Left ventricle myocardium inferior (tissue), 1 donor: ENCODE measurements at places on chromosomes 3 and 15. TPM values are rescaled to one million over a fixed set of nuclear protein-coding genes. Genes with fewer than 3 reads are reported as not detected.

- no peak overlapping the region for H3K4me3 ChIP-seq
- no peak for DNase-seq
- no peaks in the 10 kb centered on the region for H3K4me1 ChIP-seq
- H3K27me3 ChIP-seq: no peaks in the 10 kb centered on the region
- H3K27ac ChIP-seq: no peak overlapping the region
- H3K36me3 ChIP-seq: no peaks in the 10 kb centered on the region
Observed at GRCh38 chr3:16595778-16596177, 9.4 kb downstream of the DAZL start.

- no peaks in the 10 kb centered on the region for H3K27me3 ChIP-seq
- H3K4me3 ChIP-seq: no peak overlapping the region
- DNase-seq: no peak
- H3K27ac ChIP-seq: no peak overlapping the region
- H3K4me1 ChIP-seq: peaks cover 9% of the 10 kb centered on the region
- no peaks in the 10 kb centered on the region for H3K36me3 ChIP-seq
Observed at GRCh38 chr3:133271539-133271938, 128.3 kb upstream of the BFSP2 start.

GRCh38 chr3:244041-244440, 47.5 kb downstream of the CHL1 start:
- no peak overlapping the region for H3K27ac ChIP-seq
- H3K36me3 ChIP-seq: no peaks in the 10 kb centered on the region
- DNase-seq: no peak
- H3K27me3 ChIP-seq: no peaks in the 10 kb centered on the region

DNA sequence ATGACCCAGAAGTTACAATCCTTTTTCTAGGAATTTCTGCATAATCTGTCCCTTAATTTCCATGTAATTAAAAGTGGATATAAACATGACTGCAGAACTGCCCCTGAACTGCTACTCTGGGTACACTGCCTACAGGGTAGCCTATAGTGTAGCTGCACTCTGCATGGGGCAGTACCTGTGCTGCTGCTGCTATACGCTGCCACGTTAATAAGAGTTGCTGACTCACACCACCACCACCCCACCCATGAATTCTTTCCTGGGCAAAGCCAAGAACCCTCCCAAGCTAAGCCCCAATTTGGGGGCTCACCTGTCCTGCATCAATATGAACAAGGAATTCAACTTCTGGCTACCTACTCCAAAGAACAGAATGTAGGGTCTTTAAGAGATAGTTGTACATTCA, 13.9 kb downstream of the HDGFL3 start:
- no peaks in the 10 kb centered on the region for H3K36me3 ChIP-seq
- no peak overlapping the region for H3K4me3 ChIP-seq
- H3K27me3 ChIP-seq: no peaks in the 10 kb centered on the region
- H3K27ac ChIP-seq: no peak overlapping the region
- DNase-seq: no peak
- H3K4me1 ChIP-seq: peaks cover 49% of the 10 kb centered on the region

Gene CCDC71
- 11.9 TPM for total RNA-seq

Gene HCLS1
- total RNA-seq: 8.7 TPM

Gene LRRIQ4
- total RNA-seq: not detected

Gene NPRL2
- 16.4 TPM for total RNA-seq
